Cortex of kidney (tissue), 1 donor: ENCODE measurements at places on chromosomes 16 and 17.

GRCh38 chr17:43020030-43020621 is 2.1 kb downstream of the VAT1 start:
- no peak for DNase-seq

DNA sequence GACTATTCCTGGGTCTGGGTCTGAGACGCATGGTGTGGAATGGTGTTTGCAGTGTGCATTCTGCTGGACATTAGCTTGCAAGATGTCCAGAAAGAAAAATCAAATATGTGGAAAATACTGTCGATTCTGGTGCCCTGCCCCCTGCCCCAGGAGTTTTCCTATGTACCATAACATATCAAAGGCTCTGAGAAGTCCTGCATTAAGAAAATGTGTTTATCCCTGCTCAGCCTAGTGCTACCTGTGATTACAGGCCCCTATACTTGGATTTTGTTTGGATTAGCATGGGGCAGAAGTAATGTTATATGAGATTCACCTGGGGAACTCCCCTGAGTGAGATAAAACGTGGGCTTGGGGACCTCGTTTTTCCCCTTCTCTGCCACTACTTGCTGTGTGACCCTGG is 325.0 kb downstream of the CBLN1 start:
- DNase-seq: no peak

DNA sequence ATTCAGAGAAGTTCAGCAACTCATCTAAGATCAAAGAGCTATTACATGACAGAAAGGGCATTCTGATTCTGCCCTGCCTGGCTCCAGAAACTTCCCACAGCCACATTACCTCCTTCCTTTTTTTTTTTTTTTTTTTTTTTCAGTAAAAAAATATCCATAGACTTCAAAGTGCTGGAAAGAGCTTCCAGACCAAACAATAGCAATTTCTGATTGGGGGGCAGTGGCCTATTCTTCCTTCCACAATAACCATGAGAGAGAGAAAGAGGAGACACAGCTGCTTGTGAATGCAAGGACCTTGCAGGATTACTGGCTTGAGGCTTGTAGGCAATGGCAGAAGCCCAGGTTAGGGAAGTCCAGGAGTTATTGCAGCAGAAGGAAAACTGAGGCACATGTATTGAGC is 151.0 kb upstream of the TOX3 start:
- DNase-seq: no peak

DNA sequence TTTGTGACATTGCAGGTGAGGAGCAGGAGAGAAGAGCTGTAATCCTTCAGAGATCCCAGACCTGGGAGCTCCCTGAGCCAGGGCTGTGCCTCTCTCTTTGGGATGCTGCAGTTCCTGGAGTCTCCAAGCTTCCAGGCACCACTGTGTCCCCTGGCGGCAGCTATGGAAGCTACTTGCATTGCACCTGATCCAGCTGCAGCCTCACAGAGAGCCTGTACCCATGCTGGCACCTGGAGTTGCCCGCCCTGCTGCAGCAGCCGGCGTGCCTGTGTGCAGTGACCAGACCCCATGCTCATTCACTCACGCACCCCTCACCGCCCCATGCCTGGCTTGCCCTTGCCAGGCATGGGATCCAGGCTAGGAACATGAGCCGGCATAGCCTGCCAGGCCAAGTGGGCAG is 51.8 kb upstream of the MED9 start:
- no peak for DNase-seq

GRCh38 chr17:50328363-50329325 is 17.3 kb upstream of the XYLT2 start:
- no peak for DNase-seq

DNA sequence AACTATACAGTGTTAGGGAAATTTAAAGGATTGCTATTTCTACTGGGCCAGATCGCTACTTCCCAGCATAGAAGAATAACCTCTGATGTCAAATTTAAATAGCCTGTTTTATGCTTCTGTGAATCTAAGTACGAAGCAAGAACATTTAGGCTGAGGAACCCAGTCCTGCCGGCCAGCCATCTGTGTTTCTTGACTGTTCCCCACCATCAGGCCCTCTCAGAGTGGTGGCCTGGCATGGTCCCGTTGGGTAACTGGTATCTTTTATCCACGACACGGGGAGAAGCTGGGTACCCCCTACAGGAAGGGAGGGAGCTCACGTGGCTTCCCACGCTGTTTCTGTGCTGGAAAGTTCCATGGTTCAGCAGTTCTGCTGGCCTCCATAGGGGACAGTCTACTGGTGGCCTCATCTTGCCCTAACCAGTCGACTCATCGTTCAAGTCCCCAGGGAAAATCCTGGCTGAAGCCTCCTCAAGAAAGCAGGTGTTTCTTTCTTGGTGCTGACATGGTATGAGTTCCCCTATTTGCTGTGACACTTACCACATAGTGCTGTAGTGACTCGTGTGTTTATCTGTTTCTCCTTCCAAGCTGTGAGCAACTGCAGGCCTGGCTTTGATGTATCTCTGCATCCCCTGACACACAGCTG is 201.7 kb upstream of the NLRP1 start:
- DNase-seq: no peak

- no peak for DNase-seq
Measured at GRCh38 chr17:69062860-69063581, 2.3 kb upstream of the ABCA9 start.

DNA sequence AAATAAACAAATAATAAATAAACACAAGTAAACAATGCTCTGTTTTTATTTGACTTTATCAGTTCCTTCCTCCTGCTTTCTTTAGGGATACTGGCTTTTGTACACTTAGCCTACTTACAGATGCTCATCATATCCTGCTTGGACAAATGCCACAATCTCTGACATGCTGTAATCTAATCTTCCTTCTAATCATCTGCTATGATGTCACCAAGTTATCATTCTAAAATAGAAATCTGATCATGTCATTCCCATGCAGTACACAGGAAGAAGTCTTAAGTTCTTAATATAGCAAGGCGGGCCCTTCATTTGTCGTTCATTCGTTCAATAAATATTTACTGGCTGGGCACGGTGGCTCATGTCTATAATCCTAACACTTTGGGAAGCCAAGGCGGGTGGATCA is 9.1 kb upstream of the UBB start:
- DNase-seq: no peak
